Stimulated activated CD4-positive, alpha-beta T cell treated with anti-CD3 and anti-CD28 coated beads, Interleukin-2, amount 100 ng/mL, for 48 hours (primary cell): ENCODE measurements at places on chromosomes 2 and 18.

DNA sequence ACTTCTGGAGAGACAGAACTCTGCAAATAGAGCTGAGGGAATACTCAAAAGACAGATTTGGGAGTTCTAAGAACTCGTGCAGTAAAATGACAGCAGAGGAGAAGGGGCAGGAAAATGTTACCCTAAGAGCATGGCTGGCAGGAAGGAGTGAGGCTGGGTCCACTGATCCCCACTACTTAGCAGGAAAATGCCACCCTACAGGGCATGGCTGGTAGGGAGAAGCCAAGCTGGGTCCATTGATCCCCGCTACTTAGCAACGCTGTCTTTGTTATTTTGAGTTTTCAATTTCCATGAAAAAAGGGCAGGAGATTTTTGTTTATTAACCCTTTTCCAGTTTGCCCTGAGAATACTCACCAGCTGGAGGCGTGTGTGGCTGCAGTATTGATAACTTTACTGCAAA is 100.3 kb upstream of the TMEM200C start:
- no peak for DNase-seq

DNA sequence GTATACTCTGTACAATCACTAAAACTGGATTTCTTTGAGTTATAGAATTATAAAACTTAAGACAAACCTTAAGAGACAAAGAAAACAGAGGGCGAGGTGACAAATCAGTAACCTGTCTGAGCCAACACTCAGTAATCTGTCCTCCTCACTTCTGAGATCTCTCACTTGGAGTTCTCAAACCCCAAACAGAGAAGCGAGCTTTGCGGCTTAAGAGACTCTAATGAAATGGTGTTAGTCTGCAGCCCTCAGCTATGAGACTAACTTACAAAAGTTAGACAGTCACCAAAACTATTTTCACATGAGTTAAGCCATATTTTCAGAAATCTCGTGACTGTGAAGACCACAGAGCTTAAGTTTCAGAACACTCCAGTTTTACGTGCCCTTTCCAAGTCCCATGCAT is 140.6 kb downstream of the TMX3 start:
- no peak for DNase-seq

GRCh38 chr2:206452242-206452641 is 8.9 kb downstream of the ADAM23 start:
- no peak for DNase-seq

DNA sequence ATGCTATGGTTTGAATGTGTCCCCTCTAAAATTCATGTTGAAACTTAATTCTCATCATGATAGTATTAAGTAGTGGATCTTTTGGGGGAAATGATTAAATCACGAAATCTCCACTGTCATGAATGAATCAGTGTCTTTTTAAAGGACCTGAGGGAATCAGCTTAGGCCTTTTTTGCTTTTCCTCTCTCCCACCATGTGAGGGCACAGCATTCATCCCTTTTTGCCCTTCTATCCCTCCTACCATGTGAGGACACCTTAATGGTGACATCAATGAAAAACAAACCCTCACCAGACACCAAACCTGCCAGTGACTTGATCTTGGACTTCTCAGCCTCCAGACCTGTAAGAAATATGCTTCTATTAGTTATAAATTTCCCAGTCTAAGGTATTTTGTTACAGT is 247.1 kb upstream of the UBE2E3 start:
- no peak for DNase-seq

- DNase-seq, result no peak
These were observed 14.4 kb downstream of the GPR55 start for GRCh38 chr2:230910546-230911177.

GRCh38 chr18:57432751-57433400 is 2.3 kb upstream of the ONECUT2 start:
- DNase-seq, result no peak

GRCh38 chr2:34030273-34030672 is 431.2 kb upstream of the FAM98A start:
- no peak for DNase-seq

DNA sequence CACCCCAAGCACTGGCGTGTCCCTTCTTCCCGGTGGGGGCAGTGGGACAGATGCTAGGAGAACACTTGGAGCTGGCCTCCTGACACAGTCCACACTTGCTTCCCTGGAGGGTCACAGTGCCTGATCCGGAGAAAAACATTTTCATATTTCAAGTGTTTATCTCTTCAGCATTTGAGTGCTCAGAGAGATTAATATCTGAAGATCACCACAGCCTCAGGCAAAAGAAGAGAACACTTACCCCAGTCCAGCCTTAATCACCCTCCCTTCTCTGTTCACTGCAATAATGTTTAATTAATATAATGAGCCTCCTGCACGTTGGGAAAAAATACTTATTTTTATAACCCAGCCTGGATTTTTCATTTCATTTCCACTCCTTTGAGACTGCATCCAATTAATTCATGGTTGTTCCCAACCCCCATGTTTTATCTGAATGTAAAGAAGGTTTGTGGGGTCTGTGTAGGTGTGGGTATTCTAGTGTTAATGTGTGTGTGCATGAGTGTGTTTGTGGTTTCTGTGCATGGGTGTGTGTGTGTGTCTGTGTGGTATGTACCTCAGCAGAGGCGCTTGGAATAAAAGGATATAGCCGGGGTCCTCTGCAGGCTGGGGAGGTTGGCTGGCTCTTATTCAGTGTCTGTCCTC is 72.1 kb downstream of the NRP2 start:
- DNase-seq, result no peak

- no peak for DNase-seq
These were observed 2.3 kb upstream of the KIF1A start for GRCh38 chr2:240822280-240822847.

DNA sequence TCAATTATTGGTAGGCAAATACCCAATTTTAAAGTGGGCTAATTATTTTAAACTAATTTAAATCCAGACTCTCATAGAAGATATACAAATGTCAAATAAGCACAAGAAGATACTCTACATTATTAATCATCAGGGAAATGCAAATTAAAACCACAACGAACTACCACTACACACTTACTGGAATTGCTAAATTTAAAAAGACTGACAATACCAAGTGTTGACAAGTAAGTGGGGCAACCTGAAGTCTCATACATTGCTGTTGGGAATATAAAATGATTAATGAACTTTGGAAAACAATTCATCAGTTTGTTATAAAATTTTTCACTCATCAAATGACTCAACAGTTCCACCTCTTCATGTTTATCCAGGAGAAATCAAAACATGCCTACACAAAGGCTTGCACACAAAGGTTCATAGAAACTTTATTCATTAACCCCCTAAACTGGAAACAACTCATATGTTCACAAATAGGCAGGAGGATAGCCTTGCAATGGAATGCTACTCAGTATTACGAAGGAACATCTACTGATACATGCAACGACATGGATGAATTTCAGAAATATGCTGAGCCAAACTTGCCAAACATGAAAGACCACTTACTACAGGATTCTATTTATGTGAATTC is 120.8 kb downstream of the MCFD2 start:
- no peak for DNase-seq

GRCh38 chr2:67878743-67879142 is 184.1 kb downstream of the C1D start:
- DNase-seq, result no peak

DNA sequence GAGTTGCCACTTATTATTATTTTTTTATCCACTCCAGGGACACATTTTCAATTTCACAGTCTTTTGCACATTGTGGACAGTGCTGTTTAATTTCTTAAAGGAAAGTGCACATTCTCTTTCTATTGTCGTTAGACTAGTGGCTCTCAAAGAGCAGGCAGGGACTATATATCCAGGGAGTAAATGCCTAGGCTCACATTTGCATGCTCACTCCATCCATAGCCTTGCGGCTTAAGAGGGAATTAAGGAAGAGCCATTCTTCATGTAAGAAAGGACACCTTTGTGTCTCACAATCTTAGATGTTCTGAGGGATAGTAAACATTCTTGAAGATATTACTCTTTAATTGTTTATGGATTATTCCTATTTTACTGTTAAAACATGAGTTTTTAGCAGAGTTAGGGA is 70.8 kb downstream of the FIGN start:
- DNase-seq, result no peak

- DNase-seq, result no peak
These were observed 42.2 kb downstream of the THNSL2 start for GRCh38 chr2:88212251-88212790.

GRCh38 chr18:61086657-61087056 is 246.6 kb upstream of the CDH20 start:
- no peak for DNase-seq

GRCh38 chr2:241033336-241033987 is 35.0 kb downstream of the SNED1 start:
- no peak for DNase-seq

GRCh38 chr2:119086327-119086726 is 72.2 kb downstream of the C1QL2 start:
- DNase-seq, result no peak

DNA sequence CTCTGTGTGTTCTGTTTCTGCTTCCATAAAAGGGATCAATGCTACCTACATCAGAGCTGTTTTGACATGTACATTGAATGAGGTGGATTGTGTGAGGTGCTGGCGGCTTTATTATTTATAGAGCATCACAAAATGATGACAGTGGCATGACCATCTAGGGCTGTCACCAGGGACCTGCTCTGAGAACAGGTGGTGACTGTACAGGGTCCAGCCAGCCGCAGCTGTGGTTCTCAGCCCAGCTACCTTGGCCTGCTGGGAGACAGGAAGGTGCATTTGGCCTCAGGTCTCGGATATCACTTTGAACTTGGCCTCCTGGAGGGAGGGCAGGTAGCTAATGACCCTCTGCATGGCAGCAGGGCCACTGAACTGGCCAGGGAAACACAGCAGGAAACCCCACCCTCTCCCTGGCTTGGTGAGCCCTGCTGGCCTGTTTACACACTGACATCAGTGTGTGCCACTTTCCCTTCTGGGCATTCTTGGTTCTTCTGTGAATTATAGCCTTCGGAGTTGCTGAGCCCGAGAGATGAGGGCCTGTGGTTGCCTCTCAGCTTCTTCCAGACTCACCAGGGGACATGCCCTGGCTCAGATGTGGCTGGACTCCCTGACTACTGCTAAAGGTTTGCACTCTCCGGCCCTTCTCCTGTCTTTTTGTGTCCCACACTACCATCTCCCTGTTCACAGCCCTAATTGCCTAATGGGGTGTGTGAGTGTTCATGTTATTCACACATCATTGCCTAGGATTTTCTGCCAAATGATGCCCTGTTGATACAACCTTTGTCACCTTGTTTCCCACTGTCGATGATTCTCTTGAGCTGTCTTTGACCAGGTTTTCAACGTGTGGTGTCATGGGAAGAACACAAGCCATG is 109.2 kb upstream of the RAB12 start:
- DNase-seq, result no peak

- DNase-seq, result no peak
These were observed 146.5 kb downstream of the SNTG2 start for GRCh38 chr2:1097101-1097500.

DNA sequence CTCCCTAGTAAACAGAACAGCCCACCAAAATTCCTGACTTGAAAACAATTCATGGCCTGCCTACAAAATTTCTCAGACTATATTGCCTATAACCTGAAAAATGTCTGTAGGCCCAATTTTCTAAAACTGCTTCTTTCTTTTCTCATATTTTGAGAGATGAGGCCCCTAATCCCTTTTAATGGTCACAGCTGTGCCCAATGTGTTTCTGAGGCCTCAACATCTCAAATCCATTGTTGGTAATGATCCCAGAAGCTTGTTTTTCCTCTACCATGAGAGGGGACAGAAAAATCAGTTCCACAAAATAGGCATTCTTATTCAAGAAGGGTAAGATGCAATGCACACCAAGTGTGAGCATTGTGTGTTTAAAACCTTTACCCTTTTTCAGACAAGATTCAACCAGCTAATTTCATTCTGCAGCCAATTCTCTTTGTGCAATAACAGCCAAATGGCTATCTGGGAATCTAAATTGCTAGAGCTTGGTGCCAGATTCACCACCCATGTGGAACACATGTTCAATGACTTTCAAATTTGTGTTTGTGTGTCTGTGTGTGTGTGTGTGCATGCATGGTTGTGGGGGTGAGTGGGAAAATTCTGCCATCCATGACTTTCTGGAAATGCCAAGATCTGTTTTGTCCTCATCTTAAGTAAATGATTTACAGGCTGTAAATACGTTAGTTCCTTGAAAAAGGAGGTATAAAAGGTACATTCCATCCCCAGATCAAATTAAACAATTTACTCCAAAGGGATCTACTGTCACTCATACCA is 319.5 kb downstream of the TNS1 start:
- no peak for DNase-seq

DNA sequence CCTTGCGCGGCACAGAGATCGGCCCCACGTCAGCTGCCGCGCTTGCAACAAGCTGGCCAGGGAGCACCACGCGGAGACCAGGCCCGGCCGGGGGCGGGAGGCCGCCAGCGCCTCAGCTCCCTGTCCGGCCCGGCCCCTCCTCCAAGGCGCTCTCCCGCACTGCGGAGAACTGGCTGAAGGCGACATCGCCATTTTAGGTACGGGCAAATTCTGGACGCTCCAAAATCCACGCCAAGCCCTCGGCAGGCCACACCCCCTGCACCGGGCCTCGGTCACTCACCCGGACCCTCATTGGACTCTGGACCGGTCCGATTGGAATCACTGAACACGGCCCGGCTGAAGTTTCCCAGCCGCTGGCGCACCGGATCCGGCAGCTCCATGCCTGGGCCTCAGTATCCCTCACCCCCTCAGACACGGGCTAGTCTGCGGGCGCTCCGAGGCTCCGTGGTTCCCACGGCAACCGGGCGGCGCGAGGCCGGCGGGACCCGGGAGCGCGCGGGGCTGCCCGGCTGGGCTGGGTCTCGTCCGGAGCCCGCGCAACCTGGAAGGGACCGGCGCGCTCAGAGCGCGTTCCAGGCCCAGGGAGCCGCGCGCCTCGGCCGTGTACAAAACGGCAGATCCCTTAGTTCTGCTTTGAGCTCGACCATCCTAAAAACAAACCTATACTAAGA is at the start of gene TMEM17:
Gene TMEM17, minus strand, starts transcription at position 446 of the 671 bp plus-strand sequence. Its CDS starts 66 bp downstream, at position 380.
- peak; percentile 47 for DNase-seq

DNA sequence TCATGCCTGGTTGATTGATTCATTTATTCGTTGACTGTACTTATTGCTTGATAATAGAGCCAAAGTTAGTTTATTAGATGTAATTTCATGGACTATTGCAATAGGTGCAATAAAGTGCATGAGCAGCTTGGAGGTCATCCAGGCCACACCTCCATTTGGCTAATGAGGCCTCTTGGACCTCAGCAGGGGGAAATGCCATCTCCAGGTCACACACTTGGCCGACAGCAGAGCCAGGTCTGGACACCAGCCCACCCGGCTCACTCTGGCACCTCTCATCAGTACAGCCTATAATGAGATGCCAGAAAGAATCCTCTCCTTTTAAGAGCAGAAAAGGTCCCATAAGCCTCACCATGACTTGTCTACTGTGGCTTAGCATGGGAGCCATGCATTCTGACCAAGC is 71.2 kb upstream of the AFF3 start:
- DNase-seq, result no peak

GRCh38 chr18:54089749-54090459 is 134.6 kb downstream of the MBD2 start:
- DNase-seq, result no peak

DNA sequence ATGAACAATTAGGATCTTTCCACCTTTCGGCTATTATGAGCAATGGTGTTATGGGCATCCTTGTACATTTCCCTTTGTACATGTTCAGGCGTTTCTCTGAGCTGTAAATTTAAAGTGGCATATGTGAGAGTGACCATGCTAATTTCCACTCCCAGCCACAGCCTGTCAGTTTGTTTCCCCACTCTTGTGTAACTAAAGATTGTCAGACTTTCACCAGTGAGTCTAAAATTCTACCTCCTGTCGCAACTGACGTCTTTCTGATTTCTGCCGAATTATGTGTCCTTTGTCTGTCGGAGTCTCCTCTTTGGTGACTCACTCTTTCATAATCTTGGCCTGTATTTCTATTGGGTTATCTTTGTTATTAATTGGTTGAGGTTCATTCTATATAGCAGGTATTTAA is 50.7 kb downstream of the TRAPPC12 start:
- no peak for DNase-seq
